Omental fat pad (tissue), 4 donors: ENCODE measurements at places on chromosomes 5 and 9.

DNA sequence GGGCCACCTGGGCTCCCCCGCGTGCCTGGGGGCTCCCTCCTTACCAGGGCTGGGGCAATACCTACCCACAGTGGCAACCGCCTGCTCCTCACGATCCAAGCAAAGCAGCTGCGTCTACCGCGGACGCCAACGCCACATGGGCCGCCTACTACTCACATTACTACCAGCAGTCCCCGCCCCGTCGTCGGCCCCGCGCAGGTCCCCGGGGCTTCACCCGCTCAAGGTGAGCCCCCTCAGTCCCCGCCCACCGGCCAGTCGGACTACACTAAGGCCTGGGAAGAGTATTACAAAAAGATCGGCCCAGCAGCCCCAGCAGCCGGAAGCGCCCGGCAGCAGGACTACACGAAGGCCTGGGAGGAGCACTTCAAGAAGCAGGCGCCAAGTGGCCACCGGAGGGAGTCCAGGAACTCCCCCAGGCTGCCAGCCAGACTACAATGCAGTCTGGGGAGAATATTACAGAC, 106.0 kb upstream of the MTAP start:
- DNase-seq, result no peak

DNA sequence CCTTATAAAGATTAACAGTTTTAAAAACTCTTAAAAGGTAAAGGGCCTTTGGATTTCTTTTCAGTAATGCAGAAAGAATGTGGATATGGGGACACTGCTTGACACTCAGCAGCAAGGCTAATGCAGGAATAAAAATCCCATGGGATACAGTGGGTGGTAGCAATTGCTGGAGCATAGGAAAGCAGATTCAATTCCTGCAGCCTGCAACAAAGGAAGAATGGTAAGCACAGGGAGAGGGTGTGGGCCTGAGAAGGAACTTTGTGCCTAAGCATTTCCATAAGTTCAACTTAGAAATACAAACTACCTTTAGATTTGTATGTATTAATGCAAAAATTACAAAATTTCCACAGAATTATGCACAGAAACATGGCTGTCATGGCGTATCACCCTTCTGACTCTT, 65.8 kb upstream of the CDK5RAP2 start:
- no peak for DNase-seq

DNA sequence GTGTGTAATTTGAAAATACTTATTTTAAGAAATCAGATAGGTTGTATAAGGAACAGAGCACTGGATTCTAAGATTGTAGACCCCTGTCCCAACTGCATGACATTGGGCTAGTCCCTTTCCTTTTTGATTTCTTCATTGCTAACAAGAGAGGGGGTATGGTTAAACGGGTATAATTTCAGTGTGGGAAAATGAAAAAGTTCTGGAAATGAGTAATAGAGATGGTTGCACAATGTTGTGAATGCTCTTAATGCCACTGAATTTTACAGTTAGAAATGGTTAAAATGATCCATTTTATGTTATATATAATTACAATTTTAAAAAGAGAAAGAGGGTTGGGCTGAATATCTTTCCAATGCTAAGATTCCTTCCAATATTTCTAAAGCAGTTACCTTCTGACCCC, 103.3 kb upstream of the LHFPL2 start:
- DNase-seq, result no peak

- no peak for DNase-seq
Observed at GRCh38 chr9:89878687-89879086, 273.9 kb downstream of the GADD45G start.

DNA sequence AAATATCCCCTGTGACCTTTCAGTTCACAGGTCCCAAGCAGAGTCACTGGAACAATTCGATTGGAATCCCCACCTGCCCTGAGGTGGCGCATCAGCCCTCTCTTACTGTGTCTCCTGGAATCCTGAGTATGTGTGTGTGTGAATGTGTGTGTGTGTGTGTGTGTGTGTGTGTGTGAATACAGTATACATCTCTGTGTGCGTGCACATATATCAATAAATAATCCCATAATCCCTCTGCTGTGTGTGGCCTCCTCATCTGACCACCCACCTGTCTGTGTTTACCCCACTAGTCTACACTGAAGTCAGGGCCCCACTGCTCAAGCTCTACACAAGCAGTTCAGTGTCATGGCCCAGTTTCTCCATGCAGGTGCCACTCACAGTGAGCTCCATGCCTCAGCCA, 187.4 kb downstream of the ERCC6L2 start:
- no peak for DNase-seq

DNA sequence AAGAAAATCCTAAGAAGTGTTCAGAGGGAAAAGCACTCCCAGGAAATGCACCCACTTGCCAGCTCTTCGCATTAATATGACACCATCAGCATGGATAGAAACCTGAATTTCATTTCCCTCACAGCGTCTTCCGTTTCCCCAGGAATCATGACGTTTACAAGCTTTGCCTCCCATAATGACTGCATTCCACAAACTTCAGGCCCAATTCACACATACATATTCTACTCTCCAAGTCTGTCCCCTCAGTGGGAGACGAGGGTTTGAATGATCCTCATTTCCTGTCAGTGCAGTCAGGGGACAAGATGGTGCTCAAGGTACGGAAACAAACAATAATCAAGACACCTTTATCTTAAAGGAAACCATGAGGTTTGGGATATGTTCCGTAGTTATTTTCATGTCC, 44.9 kb upstream of the MAN2A1 start:
- no peak for DNase-seq

GRCh38 chr5:150137168-150137957, 18.3 kb downstream of the PDGFRB start:
- no peak for DNase-seq

DNA sequence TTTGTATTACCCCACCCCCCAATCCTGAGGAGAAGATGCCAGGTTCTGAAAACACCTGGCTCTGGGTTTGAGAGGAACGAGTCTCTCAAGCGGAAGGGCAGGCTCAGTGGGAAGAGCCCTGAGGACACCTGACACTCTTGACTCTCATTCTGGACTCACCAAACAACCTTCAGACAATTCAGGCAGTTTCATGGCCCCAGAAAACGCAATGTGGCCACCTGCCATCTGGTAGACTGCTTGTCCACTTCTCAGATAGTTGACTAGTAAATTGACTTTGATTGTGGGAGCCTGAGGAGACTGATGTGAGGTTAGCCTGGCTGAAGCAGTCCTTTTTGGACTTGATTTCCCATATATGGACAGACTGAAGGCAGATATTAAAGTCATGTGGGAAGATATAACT, 117.5 kb upstream of the FSTL4 start:
- no peak for DNase-seq

DNA sequence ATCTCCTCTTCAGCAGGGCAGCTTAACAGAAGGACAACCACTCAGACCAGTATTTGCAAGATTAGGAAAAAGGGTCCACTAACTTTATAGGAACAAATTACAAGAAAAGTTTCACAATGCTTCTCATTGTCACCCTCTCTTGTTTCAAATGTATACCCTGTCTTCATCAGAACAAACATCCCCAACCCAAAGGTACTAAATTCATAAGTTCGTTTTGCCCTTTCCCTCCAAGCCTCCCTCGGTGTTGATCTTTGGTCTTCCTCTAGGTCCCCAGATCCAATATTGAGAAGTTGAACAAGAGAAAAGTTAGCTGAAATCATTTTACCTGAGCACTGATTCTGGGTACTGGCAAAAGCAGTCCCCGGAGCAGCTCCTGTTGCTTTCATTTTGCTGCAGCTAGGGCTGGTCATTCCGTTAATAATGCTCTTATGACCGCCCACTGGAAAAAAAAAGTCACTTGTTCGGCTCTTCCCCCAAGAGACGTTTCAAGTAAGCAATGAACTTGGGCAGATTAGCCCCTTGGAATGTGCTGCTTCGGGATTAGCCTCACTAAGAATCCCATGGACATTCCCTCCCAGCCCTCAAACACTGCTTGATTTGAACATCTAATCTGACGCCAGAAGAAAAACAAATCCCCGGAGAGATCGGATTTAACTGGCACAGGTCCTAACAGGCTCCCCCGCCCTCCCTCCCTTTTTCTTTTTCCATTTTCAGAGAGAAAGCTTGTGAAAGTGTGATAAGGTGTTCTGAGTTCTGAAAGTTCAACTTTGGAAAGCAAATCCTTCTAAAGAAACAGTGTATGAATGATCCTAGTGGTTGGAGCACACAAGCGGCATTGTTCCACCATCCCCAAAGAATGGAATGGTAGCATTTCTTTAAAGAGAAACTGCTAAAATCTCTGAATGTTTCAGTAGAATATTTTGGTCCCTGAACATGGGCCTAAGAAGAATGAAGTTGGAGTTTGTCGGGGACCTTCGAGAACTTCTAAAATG, 252.5 kb downstream of the TRPM3 start:
- no peak for DNase-seq

DNA sequence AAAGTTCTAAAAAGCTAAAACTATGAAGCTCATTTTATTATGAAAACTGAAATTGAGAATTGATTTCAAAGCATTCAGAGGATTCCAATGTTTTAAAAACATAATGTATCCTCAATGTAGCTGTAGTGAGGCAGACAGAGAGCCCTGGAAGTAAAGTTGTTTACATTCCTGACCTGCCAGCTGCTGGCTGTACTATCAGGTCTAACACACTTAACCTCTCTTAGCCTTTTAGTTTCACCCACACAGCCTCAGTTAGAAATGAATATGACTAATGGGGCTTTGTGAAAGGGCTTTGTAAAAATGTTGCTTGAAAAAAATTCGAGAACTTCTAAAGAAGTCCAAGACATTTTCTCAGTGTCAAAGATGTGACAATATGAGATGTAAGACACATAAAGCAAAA, 122.6 kb downstream of the FBXL17 start:
- no peak for DNase-seq

- no peak for DNase-seq
Observed at GRCh38 chr5:146440870-146441495, 6.2 kb upstream of the TCERG1 start.

- no peak for DNase-seq
Observed at GRCh38 chr9:123657099-123657498, 272.8 kb downstream of the DENND1A start.

DNA sequence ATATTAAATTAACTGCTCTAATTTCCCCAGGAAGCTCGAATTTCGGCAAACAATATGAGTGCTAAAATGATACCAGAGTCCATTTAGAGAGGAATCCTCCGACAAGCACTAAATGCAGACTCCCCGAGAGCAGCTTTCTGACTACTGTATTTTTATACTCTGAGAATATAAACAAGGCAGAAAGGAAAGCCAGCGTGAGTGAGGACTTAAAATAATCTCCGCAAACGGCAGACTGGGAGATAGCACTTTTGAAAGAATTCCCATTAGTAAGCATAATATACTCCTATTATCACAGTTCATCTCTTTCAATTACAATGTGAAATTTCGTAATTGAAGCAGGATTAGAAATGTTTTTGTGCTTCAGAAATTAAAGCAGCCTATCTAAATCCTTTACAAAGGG, 269.4 kb upstream of the PANK3 start:
- no peak for DNase-seq

DNA sequence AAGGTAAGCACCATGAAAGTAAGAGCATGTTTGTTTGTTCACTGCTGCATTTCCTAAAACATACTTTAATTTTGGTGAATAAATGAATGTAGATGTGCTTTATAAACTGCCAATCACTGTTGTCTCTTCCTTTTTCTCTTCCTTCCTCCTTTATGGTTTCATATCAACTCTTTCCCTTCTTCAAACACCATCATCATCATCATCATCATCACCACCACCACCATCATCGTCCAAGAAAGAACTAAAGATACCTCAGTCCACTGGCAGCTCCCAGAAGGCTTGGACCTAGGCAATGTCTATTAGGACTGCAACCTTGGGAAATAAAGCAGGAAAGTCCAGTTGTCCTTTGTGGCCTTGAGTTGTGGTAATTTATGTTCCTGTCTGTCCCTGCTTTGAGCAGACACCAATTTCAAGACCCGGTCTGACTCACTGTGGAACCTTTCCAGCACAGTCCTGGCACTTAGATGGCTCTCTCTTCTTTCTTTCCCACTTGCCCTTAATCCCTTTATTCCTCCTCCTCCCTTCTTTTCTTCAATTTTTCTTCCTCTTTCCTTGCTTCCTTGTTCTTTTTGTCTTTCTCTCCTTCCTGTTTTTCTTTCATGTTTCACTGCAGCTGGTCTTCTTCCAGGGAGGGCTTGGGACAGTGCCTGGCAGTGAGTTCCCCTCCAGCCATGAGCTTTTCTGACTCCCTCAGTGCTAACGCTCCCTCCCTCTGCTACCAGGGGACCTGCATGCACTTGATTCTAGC, 99.3 kb downstream of the ANGPTL2 start:
- DNase-seq, result no peak

DNA sequence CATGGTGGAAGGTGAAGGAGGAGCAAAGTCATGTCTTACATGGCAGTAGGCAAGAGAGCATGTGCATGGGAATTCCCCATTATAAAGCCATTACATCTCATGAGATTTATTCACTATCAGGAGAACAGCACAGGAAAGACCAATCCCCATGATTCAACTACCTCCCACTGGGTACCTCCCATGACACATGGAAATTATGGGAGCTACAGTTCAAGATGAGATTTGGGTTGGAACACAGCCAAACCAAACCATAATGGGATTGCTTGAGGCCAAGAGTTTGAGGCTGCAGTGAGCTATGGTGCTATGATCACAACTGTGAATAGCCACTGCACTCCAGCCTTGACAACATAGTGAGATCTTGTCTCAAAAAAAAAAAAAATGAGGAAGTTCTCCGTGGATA, 581.8 kb downstream of the TAF11L14 start:
- DNase-seq, result no peak

DNA sequence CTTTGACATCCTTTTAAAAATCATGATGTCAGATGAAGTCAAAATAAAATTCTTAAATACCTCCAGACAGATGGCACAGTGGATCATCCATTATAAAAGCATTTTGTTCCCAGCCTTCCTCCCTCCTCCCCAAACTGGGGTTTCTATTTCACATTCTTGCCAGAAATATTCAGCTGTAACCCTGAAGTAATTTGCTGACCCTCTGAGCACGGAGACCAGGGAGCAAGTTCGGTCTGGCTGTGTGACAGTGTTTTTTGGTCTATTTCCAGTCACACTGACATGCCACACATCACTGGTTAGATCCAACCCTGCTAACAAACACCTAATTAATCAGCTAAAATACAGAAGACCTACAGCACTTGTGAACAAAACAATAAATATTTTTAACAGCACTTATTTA, 126.2 kb upstream of the DMRT1 start:
- DNase-seq, result no peak

DNA sequence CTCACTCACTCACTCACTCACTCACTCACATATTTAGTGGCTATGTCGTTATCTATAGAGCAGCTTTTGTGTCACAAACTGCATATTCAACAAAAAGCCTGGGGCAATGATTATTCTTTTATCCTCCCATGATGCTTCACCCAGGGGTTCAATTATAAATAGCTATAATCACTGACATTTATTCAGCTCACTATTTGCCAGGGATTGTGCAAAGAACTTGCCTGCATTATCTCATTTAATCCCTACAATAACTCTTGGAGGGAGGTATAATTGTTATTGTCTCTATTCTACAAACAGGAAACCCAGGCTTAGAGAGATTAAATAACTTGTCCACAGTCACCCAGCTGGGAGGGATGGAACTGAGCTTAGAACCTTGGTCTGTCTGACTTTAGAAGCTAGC, 298.0 kb upstream of the MSX2 start:
- DNase-seq, result no peak

- DNase-seq, result no peak
Observed at GRCh38 chr5:76469656-76470290, 66.7 kb downstream of the IQGAP2 start.

GRCh38 chr9:121383715-121384114, 13.7 kb upstream of the STOM start:
- DNase-seq, result no peak
